ENCODE measurements at places on chromosomes 6 and 20. TPM values are rescaled to one million over a fixed set of nuclear protein-coding genes. Genes with fewer than 3 reads are reported as not detected.

Gene SLC16A10
- not detected for total RNA-seq

Gene PLG
- not detected for total RNA-seq

Gene SGK2
- 0.26 TPM for total RNA-seq

Gene NHSL1
- 10.6 TPM for total RNA-seq

Gene PLA2G7
- total RNA-seq = under 0.01 TPM

Gene SYNJ2
- 43.4 TPM for total RNA-seq

Gene B3GALT4
- total RNA-seq = 11.1 TPM

DNA sequence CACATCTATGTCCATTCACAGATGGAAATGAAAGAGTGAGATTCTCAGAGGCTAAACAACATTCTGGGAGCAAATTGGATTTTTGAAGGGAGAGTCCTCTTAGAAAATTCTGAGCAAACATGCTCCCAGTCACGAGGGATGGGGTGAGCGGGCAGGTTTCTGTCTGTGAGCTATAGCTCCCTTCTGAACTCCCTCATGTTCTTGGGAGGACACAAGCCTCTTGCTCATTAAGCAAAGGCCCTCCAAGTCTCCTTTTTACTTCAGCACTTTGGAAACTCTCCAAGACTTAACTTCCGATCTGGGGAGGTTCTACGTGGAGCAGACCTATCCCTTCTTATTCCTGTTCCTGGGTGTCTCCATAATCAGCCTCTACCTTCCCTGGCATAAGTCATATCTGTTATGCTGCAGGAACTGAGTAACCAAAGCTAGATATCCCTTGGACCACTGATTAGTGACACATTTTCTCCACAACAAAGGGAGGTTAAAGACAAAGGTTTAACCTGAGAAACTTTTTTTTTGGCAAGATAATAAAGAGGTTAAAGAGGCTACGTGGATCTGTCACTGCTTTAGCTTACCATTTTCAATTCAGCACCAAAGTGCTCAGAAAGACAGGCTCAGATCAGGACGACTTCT lies 33.0 kb upstream of the SMIM29 start:
- H3K4me3 ChIP-seq = no peak overlapping the region
- H3K27ac ChIP-seq = no peak overlapping the region
- no peaks in the 10 kb centered on the region for H3K27me3 ChIP-seq
- H3K4me1 ChIP-seq = peaks cover 5% of the 10 kb centered on the region

GRCh38 chr6:110609101-110609500 lies 132.7 kb upstream of the SLC22A16 start:
- no peaks in the 10 kb centered on the region for H3K4me1 ChIP-seq
- no peak overlapping the region for H3K4me3 ChIP-seq
- DNase-seq = peak; percentile 28
- no peaks in the 10 kb centered on the region for H3K36me3 ChIP-seq
- H3K27me3 ChIP-seq = no peaks in the 10 kb centered on the region
- H3K27ac ChIP-seq = no peak overlapping the region

- DNase-seq = peak; percentile 19
- no peaks in the 10 kb centered on the region for H3K36me3 ChIP-seq
- H3K4me3 ChIP-seq = peak overlapping the region; percentile 72
- H3K27me3 ChIP-seq = no peaks in the 10 kb centered on the region
Measured at GRCh38 chr20:3158968-3159431, 665 bp downstream of the FASTKD5 start.

GRCh38 chr20:22428051-22428450 lies 156.3 kb downstream of the FOXA2 start:
- H3K36me3 ChIP-seq = no peaks in the 10 kb centered on the region
- no peaks in the 10 kb centered on the region for H3K27me3 ChIP-seq
- DNase-seq = no peak
- no peak overlapping the region for H3K4me3 ChIP-seq

- H3K4me3 ChIP-seq = no peak overlapping the region
- H3K27me3 ChIP-seq = no peaks in the 10 kb centered on the region
- no peak overlapping the region for H3K27ac ChIP-seq
- no peak for DNase-seq
- H3K4me1 ChIP-seq = peaks cover 18% of the 10 kb centered on the region
- no peaks in the 10 kb centered on the region for H3K36me3 ChIP-seq
Measured at GRCh38 chr6:2980465-2980855, 9.1 kb upstream of the SERPINB6 start.
